RWPE1 (cell line): ENCODE measurements at places on chromosomes 13 and 19.

DNA sequence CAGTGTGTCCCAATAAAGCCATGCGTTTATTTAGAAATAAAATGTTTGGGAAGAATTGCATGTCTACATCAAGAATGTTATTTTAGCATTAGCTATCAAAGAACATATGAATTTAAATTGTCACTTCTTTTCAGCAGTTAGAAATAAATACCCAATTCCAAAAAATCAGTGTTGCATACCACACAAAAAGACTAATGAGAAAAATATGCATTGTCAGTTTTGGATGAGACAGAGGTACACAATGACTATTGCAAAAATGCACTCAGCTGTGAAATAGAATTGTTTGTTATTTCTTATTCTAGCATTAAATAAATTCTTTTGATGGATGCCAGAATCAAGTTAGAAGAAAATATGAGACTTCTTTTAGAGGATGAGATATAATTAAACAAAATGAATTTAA lies 833.9 kb downstream of the SLITRK1 start:
- no peak for DNase-seq

- DNase-seq: no peak
These were observed 1539.4 kb downstream of the EFNB2 start for GRCh38 chr13:104996022-104996421.

DNA sequence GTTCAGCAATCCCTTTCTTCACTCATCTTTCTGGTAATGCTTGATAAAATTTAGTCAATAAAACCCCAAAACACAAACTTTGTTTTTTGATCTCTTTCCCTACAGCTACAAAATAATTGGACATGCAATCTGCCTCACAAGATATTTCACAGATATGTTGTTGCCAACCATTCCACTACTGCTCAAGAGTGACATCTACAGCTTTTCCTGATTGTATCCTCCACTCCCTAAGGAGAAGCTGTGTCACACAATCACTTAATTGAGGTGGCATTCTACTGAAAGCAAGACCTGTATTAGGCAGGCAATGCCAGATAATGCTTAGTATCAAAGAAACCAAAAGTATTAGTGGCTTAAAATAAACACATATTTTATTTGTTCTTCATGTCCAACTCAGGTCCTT lies 1646.2 kb upstream of the SPRY2 start:
- no peak for DNase-seq

GRCh38 chr19:7489609-7490044 lies 792 bp upstream of the PEX11G start:
- DNase-seq: no peak

DNA sequence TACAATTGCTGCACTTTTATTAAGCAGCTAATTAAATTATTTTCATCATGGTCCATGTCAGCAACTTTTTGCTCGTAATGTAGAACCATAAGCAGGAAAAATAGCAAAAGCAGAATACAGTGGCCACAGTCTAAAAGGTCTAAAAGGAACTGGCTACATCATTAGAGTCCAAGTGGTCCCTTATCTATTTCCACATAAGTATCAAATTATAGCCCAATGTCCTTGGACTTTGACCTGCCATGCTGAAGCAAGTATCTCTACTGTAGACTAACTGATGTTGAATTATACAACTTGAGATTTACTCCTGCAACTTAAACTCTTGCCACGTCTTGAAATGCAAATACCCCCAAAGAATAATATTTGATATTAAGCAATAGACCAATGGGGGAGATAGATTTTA lies 68.8 kb downstream of the OXGR1 start:
- DNase-seq: no peak

DNA sequence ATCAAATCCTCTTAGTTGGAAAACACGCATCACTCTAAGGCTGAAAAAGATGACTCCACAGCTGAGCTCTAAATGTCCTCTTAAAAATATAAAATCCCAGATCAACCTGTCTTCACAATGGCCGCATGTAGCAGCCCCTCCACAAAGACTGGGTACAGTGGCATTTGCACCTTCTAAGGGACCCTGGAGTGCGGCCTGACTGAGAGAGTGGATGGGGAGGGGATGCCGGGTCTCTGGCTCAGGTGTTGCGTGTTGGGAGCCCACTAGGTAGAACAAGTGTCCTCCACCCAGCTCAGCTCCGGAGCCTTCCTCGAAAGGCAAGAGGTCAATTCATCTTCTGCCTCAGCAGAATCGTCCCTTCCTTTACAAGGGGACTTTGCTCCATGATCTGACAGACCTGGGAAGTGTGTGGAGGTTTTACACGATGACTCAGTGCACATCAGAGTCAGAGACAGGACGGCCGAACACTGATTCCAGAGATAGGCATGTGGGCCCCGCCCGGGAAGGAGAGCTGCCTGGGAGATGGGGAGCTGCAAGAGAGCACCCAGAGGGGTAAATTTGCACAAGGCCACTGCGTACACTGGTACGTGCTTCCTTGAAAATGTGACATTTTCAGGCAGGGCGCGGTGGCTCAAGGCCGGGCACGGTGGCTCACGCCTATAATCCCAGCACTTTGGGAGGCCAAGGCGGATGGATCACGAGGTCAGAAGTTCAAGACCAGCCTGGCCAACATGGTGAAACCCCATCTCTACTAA lies 23.5 kb upstream of the SLC15A1 start:
- DNase-seq: peak; percentile 89

- no peak for DNase-seq
These were observed 12.1 kb downstream of the ADGRE5 start for GRCh38 chr19:14393329-14393728.

DNA sequence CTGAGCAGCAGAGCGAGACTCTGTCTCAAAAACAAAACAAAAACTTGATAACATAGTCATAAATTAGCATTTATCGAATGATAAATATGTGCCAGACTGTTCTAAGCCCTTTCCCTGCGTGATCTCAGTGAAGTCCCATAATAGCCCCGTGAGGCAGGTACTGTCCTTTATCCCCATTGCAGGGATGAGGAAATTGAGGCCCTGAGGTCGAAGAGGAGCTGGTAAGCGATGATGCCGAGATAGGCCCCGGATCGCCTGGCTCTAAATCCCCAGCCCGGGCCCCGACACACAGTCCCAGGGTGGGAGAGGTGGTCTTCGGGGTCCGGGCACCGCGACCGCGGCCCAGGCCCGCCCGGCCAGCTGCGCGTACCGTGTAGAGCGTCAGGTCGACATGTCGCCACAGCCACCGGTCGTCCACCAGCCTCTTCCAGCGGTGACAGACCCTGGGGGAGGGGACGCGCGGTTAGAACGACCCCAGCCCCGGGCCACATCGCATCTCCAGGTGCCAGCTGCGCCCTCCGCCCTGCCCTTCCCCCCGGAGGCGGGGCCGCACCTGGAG lies 625 bp downstream of the FBXL12 start:
- no peak for DNase-seq

DNA sequence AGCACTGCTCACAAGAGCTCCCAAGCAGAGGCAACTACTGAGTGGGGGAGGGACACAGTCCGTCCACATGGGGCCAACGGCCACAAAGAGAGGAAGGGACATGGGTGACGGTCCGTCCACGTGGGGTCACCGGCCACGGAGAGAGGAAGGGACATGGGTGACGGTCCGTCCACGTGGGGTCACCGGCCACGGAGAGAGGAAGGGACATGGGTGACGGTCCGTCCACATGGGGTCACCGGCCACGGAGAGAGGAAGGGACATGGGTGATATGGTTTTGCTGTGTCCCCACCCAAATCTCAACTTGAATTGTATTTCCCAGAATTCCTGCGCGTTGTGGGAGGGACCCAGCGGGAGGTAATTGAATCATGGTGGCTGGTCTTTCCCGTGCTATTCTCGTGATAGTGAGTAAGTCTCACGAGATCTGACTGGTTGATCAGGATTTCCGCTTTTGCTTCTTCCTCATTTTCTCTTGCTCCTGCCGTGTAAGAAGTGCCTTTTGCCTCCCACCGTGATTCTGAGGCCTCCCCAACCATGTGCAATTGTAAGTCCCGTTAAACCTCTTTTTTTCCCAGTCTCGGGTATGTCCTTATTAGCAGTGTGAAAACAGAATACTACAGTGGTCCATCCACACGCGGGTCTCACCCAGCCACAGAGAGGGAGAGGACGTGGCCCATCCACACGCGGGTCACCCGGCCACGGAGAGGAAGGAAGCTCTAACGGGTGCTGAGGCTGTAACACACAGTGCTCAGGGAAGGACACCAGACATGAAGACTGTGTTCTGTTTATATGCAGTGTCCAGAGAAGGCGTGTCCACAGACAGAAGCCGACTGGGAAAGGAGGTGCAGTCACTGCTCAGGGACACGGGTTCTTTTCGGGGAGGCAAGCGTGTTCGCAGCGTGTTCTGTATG lies 48.5 kb downstream of the GAS6 start:
- no peak for DNase-seq

- no peak for DNase-seq
These were observed 5.7 kb downstream of the ZNF566 start for GRCh38 chr19:36483653-36484052.

DNA sequence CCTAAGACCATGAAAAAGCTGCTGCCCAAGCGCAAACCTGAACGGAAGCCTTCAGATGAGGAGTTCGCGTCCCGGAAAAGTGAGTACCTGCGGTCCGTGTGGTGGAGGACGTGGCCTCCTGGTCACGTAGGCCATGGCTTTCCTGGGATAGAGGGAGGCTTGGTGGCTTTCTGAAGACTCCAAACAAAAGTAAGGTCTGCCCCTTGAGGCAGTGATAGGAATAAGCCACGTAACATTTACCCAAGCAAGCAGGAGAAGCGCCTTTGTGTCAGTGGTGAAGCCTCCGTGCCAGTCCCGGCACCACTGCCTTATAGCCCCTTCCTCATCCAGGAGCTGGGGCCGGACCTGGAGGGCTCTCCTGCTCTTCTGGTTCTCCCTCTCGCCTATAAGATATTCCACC lies 34.3 kb upstream of the TEX29 start:
- no peak for DNase-seq

DNA sequence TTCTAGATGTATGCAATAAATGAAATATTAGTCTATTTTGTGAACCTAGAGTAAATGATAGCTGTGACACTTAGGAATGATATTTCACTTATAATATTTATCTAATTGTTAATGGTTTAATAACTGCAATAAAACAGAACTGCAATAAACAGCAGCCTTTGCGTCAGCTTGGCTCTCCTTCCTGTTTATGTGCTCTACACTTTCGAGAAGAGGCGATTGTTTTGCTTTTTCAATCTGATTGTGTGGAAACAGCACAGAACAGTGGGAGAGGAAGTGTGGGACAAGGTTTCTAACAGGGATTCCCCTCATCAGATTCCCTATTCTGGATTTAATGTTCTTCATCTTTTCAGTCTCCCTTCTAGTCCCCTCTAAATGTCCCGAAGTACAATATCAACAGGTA lies 17.3 kb upstream of the TRPC4 start:
- no peak for DNase-seq

DNA sequence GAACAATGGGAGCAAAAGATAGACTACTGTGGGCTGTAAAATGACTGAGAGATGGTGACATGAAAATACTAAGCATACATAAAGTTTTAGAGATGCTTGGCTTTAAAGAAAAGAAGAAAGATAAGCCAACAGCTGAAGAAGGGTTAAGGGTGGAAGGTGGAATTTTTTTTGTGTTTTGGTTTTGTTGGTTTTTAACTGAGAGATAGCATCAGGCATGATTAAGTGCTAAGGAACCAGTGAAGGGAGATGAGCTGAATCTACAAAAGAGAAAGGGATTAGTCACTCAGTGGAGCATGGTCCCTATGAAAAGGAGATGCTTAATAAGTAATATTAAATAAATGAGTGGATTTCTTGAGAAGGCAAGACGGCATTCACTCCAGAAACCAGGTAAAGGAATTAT lies 12.5 kb upstream of the TBC1D4 start:
- no peak for DNase-seq

DNA sequence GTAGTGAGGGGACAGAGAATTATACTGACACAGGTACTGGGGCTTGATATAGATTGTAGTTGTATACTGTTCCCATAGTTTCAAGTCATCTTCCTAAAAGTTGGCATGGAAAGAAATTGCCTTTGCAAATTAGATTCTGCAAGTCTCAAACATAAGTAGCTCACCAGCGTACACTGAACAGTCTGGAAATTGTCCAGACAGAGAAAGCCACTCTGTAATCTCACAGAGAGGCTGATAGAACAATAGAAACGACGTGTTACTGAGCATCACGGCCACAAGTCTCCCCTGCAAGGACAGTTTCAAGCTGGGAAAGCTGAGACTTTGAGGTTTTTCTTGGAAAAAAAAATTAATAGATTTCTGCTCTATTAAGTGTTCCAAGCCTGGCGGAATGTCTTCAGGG lies 228.6 kb downstream of the DNAJC15 start:
- DNase-seq: no peak

GRCh38 chr19:44553478-44554171 lies 24.1 kb upstream of the CEACAM20 start:
- peak; percentile 77 for DNase-seq

DNA sequence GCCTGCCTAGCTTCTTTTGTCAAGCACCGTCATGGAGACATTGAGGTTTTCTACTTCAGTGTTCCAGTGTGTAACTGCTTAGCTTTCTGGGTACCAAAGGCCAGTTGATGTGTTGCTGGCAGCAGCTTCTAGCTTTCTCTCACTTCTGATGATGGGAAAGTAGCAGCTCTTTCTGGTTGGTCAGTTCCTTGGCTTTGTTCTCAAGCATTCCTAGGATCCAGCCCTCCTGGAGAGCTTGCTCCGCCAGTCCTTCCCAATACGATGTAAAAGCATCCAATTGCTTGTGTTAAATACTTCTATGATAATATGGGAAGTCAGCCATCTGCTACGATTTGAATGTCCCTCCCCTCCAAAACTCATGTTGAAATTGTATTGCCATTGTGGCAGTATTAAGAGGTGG lies 182.8 kb downstream of the UGGT2 start:
- no peak for DNase-seq

DNA sequence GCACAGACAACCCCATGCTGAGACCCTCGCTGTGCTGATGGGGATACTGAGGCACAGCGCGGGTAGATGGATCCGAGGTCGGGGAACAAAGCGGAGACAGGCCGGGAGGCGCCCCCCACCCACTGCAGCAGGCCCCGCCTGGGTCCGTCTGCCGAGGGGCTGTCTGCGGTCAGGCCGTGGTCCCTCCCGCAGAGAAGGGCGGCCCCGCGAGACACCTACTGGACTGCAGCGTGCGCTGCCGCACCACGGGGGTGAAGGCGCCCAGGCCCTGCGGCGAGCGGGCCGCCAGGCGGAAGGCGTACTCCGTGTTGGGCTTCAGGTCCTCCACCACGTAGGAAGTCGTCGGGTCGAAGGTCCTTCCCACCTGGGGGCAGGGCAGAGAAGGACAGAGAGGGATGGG lies 101.9 kb downstream of the PTPRS start:
- DNase-seq: no peak

GRCh38 chr19:5394551-5395505 lies 54.2 kb upstream of the PTPRS start:
- DNase-seq: no peak

- DNase-seq: no peak
These were observed 169.9 kb downstream of the DCT start for GRCh38 chr13:94309576-94309975.
